Activated CD4-positive, alpha-beta T cell treated with anti-CD3 and anti-CD28 coated beads, Interleukin-2, Interleukin-6, amounts not matched to agents 100 ng/mL and 50 ng/mL, durations not matched to agents 16 hours and 8 hours (primary cell): ENCODE measurements at places on chromosomes 6 and 20.

DNA sequence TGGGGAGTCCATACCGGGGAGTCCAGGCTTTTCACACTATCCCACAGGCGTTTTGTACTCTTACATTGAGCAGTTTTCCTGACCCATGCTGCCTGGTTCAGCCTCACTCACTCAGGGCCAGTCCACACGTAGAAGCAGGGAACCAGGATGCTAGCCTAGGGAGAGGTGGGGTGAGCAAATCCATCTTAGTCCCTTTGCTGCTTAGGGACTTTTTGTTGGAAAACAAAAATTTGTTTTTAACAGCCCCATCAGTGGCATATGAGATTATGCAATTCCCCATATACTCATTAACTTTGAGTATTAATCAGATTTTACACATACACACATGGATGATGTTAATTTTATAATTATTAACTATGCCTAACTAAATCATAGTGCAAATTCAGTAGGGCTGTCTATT, 84.2 kb downstream of the EZR start:
- DNase-seq: no peak

- DNase-seq: no peak
Measured at GRCh38 chr20:34190262-34190661, 51.0 kb upstream of the ASIP start.

- no peak for DNase-seq
Measured at GRCh38 chr20:3739054-3739925, 6.8 kb downstream of the HSPA12B start.

GRCh38 chr6:45877970-45878590, 137.6 kb downstream of the CLIC5 start:
- no peak for DNase-seq

GRCh38 chr6:52407467-52407866, 12.7 kb upstream of the EFHC1 start:
- DNase-seq: peak; percentile 50

DNA sequence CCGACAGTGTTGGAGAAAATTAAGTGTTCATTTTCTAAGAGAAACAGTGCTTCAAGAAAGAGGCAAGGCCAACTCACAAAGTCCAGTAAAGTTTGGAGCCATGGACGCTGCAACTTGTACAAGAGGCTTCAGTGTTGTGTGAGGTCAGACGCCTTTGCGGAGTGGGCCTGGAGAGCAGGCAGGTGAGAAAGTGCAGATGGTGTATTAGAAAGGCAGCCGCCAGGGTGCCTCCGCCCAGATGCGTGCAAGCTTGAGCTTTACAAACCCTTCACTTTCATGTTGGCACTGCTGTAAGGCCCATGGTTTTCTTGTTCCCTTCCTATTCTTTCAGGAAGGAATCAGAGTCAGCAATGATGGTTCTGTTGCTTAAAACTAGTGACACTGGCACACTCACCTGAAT, 25.4 kb upstream of the EXOC2 start:
- no peak for DNase-seq

DNA sequence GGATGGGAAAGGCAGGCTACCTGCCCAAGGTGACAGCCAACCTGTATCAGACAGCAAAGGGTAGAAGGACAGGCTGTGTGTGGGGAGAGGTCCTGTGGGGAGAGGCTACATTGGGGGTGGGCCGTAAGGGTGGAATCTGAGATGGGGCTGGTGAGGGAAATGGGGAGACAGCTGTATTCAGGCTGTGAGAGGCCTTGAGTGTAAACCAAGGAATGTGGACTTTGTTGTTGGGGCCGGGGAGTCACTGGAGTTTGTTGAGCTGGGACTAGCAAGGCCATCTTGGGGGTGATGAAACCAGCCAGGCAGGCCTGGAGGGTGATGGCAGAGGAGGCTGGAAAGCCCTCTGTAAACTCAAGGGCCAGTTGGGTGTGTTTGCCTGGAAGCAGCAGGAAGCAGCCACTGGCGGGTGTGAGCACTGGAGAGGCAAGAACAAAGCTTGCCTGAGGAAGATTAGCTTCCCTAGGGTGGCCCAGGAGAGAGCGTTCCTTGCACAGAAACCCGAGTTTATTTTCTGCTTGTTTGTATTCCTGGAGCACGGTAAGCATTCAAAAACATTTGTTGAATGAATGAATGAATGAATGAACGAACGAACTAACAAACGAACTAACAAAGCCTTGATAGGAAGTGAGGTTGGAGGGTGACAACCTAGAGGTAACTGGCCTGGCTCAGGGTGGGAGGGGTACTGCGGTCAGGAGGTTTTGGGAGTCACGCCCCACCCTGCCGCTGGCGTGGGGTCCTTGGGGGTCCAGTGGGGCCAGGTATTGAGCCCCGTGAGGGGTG, 18.9 kb downstream of the TTBK1 start:
- DNase-seq: no peak

DNA sequence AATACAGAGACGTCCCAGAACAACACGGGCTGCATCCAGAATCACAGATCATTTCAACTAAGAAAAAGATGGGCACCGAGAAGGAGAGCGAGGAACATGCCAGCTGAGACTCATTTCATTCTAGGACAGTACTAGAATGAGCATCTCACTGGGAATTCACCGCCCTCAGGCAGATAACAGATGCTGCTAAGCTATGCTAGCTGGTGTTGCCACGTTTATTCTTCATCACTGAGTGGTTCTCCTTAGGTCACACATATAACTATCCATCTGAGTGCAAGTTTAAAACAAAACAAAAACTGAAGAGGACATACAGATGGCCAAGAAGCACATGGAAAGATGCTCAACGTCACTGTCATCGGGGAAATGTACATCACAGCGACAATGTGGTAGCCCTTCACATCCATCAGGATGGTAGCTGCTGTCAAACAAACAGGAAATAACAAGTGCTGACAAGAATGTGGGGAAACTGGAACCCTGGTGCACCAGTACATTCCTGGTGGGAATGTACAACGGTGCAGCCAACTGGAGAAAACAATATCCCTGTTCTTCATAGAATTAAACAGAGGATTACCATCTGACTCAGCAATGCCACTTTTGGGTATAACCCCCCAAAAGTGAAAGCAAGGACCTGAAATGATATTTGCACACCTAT, 97.6 kb downstream of the SLC22A23 start:
- no peak for DNase-seq

- DNase-seq: no peak
Measured at GRCh38 chr6:78554341-78554740, 313.0 kb upstream of the IRAK1BP1 start.

DNA sequence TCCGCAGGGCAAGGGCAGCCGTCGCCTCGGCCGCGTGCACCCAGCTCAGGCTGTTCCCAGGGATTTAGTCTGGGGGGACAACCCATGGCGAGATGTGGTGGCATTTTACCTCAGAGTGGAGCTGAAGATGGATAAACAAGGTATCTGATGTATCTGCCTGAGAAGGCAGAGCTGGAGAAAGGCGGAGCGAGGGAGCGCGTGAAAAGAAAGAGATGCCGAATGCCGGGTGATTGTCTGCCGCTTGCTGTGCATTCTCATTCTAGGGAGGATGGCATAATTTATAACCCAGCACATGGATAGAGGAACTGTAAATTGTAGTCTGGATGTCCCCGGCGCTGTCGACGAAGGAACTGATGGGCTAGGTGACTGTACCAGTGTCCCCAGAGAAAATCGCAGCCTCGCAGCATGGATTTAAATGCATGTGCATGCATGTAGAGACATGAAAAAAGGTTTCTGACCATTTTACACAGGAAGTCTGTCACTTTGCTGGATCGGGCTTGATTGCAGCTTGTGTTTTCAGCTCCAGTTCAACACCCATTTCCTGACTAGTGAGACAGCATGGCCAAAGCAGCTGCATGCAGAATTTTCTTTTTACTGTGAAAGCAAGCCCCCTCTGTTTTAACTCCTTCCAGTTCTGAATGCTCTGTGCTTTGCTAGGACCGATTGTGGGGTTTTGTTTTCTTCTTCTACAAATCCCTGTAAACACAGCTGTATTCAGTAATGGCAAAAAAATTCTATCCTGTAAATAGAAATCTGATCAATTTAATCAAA, 149.7 kb downstream of the PRL start:
- DNase-seq: peak; percentile 13
